ACHN (cell line): ENCODE measurements at places on chromosomes 5 and 9.

DNA sequence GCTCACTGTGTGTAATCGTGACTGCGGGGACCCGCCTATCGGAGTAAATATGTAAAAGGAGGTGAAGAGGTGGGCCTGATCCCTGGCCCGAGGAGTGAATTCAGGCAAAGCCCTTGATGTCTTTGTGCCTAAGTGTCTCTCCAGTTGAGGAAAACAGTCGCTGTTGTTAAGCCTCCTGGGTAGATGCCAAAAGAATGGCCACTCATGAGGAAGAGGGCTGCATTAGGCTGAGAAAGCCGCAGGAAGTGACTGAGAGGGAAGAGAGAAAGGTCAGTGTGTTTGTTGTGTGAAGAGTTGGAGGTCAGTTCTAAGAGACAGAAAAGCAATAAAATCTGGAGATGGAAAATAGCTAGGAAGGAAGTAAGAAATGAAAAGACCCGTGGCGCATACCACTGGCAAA is 35.8 kb upstream of the PIP5K1B start:
- no peak for DNase-seq

- no peak for DNase-seq
Measured at GRCh38 chr5:141762790-141763368, 80.8 kb upstream of the ARAP3 start.

DNA sequence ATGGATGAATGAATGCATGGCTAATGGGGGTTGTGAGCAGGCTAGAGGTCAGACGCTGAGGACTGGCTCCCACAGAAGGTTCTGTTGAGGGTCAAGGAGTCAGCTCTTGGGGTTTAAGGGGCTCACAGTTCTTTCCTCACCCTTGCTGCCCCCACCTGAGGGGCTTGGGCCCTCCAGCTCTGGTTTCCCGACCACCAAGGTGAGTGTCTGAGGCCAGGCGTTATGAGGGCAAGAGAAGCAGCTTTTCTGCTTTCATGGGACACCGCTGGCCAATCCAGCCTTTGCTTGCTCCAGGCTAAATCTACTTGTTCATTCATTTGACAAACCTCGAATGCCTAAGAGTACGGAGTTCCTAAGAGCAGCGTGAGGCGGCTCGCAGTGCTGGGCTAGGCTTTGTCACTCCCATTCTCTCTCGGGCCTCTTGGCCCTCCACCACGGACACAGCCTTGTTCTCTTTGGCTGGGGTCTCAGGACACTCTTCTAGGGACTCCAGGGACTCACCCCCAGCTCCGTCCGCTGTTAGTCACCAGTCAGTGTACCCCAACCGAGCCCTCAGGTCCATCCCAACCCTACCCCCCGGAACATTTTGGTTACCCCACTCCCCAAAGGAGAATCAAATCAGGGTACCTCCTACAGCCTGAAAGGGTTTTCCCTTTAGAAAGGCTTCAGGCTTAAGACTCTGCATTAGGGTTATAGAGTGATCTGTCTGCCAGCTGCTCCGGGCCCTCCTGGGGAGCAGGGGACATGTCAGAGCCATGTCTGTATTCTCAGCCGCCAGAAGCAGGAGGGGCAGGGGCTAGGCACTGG is 210.1 kb upstream of the MVB12B start:
- DNase-seq: no peak

GRCh38 chr9:77710965-77711648 is 63.0 kb upstream of the GNA14 start:
- DNase-seq: no peak

DNA sequence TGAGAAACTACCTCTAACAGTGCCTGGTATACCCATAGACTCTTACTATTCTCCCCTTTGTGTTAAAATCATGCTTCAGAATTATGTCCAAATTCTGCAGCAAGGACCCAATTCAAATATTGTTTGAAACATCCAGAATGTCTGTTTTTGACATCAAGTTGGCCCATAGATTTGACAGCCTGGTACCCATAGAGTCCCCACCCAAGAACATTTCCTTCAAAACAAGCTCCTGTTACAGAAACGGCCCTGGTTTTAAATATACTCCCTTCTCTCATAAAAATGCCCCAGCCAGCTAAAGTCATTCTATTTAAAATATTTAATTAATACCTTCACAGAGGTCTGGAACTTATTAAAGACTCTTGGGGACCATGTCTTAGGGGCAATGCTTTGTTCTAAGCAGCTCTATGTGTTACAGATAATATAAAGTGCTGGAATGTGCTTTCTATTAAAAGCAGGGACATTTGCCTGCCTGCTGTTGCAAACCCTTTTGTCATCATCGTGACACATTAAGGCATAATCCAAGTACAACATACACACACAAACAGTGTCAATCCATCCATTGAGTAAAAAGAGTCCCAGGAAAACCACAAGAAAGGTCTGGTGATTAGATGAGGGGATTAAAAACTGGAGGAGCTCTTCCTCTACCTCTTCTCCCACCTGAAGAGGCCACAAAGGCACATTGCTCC is 321.7 kb downstream of the MLLT3 start:
- DNase-seq: no peak

GRCh38 chr9:129612815-129613519 is 7.9 kb downstream of the C9orf50 start:
- no peak for DNase-seq

DNA sequence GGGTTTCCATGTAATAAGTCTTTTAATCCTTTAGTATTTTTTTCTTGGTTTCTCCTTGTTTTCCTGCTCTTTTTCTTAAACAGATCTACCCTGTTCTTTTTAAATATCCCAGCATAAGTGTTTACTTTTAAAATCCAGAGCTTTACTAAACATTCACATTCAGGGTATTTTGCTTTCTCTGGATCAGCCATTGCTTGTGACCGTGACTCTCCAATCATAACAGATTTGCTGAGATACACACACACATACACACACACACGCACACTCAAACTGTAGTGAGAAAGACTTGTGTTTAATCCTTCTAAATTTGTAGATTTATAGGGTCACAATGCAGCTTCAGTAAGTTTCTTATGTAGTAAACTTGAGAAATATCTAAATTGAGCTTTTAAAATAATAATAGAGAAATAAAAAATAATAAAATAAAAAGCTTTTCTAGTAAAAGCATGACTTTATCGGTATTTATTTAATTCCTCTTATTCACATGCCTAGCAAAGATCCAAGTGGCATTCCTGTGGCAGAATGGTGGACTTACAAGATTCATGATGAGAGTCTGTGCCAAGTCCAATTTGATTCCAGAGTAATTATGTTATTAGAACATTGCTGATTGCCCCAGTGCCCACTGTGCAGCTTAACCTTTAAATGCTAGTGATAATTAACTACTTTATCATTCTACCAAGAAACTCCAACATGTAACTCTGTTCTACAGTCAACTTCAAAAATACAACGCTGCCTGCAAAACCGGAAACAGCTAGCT is 129.0 kb downstream of the TLE4 start:
- DNase-seq: no peak

- DNase-seq: no peak
Measured at GRCh38 chr5:135430135-135430437, 17.1 kb downstream of the DCANP1 start.
